ENCODE measurements at places on chromosomes 6 and 20.

GRCh38 chr6:111550195-111550594 lies 55.5 kb downstream of the TRAF3IP2 start:
- no peak for DNase-seq

- DNase-seq, result no peak
Observed at GRCh38 chr6:128663238-128663637, 142.8 kb upstream of the PTPRK start.

- no peak for DNase-seq
Observed at GRCh38 chr6:52117352-52117751, 29.9 kb upstream of the PKHD1 start.

DNA sequence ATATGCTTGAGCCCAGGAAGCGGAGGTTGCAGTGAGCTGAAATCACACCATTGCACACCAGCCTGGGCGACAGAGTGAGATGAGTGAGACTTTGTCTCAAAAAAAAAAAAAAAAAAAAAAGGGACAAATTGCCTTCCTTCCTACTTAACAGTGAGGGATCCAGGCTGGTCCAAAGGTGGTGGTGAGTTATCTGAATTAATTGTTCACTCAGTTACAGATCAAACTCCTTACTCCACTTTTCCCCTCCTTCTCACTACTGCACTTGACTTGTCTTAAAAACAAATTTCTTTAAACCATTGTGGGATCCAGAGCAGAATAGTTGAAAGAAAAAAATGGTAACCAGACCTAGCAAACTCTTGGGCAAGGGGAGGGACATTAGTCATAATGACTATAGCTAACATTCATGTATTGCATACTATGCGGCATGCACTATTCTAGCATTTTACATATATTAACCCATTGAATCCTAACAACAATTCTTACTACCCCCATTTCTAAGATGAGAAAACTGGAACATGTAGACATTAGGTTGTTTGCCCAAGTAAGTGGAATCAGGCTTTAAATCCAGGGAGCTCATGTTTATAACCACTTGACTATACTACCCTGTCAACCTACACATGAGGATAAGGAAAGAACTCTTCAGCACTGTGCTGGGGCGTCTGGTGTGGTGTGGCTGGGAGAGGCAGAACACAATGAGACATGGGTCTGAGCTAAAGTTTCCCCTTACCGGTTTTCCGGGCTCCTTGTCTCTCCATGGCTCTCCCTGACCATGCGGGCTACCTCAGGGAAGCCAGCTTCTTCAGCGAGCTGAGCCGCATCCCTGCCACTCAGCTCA lies 1.5 kb downstream of the GPANK1 start:
- DNase-seq, result no peak
